ELR (cell line): ENCODE measurements at places on chromosomes 13 and 19.

DNA sequence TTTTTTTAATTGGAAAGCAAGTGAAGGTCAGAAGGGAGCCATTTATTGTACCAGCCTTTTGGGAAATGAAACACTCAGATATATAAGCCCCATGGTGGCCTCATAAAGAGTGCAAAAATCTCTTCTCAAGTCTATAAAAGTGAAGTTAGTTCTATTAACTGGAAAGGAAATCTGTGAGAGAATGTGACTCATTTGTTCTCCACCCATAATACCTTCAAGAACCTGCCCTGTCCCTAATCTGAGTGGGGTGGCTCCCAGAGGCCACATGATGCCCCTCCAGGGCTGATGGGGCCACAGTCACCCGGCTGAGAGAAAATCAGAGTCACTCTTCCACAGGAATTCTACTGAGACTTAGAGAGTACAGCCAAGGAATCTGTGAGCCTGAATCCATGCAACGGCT lies 65.8 kb upstream of the SERP2 start:
- peak; percentile 30 for DNase-seq

GRCh38 chr19:58346961-58347929 lies 6.0 kb downstream of the A1BG start:
- peak; percentile 76 for DNase-seq

- no peak for DNase-seq
Observed at GRCh38 chr13:99703908-99704307, 202.6 kb downstream of the TM9SF2 start.

- DNase-seq, result no peak
Observed at GRCh38 chr13:41299316-41300094, 11.6 kb upstream of the NAA16 start.

- DNase-seq, result no peak
Observed at GRCh38 chr19:6587998-6588507, 2.9 kb downstream of the CD70 start.

DNA sequence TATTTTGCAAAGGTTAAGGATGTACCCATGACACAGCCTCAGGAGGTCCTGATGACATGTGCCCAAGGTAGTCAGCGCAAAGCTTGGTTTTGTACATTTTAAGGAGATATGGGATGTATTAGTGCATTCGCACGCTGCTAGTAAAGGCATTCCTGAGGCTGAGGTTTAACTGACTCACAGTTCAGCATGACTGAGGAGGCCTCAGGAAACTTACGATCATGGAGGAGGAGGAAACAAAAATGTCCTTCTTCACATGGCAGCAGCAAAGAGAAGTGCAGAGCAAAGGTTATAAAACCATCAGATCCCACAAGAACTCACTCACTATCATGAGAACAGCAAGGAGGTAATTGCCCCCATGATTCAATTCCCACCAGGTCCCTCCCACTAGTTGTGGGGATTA lies 1017.4 kb downstream of the EFNB2 start:
- peak; percentile 11 for DNase-seq

DNA sequence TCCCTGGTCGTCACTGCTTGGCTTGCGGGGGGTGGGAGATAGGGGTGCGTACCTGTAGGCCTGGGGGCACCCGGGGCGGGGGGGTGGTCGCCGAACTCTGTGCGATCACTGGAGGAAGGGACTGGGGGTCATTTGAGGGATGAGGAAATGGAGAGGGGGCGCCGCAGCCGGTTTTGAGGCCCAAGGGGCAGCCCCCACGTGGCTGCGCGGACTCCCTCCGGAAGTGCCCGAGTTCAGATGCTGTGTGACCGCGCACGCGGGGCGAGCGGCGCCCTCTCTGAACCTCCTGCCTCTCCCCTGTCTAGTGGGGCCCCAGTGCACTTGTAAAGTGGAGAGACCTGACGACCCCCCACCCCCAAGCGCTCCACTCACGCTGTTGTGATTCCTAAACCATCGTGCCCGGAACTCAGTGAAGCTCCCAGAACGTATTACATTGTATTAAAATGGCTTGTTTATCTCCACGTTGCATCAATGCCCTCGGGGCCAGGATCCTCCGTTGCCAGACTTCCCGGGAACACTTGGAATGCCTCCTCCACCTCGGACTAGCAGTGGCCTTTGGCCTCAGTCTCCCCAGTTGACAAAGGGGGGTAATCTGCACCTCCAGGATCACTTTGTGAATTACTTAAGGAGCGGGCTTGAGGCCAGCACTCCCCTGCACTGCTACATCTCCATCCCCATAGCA lies 3.0 kb upstream of the NANOS3 start:
- peak; percentile 27 for DNase-seq

DNA sequence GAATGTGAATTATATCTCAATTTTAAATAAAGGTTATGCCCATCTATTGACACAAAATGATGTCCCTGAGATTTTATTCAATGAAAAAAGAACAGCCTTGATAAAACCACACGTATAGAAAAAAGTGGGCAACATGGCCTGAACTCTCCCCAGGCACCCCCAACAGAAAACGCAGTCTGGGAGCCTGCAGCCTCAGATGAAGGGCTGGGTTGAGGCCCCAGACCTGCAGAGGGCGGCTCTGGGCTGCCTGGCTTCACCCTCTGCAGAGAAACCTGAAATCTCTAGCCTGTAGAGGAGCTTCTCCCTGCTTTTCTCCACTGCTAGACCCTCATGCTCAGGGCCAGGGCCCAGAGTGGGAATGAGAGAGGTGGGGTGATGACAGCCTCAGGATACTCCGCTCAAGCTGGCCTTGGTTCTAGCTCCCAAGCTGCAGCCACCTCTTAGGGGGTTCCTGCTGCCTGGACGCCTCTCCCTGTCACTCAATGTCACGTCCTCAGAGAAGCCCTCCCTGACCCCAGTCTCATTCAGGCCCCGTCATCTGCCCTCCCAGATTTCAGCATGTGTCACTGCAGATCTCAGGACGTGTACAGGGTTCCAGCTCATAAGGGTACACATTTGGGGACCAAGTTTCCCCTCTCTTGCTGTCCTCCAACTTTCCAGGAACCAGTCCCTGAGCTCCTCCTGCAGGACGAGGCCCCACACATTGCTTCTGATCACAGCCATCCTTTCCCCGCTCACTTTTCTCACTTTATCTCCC lies 1.8 kb downstream of the MBD3 start:
- DNase-seq, result peak; percentile 48
